ENCODE measurements at places on chromosomes 11 and 22.

GRCh38 chr11:126391970-126392632 lies 36.6 kb downstream of the ST3GAL4 start:
- DNase-seq = no peak

GRCh38 chr22:40654522-40655167 lies 18.1 kb upstream of the MRTFA start:
- no peak for DNase-seq

DNA sequence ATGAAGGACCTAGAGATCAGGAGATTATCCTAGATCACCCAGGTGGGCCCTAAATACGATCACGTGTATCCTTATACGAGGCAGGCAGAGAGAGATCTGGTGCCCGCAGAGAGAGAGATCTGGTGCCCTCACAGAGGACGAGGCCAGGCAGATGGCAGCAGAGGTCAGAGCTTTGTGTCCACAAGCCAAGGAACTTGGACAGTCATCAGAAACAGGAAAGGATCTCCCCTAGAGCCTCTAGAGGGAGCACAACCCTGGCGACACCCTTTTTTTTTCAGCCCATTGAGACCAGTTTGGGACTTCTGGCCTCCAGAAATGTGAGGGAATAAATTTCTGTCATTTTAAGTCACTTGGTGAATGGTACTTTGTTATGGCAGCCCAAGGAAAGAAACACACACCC lies 25.5 kb upstream of the TIMP3 start:
- no peak for DNase-seq

- DNase-seq = no peak
Observed at GRCh38 chr22:47804281-47804680, 1041.8 kb downstream of the TBC1D22A start.

DNA sequence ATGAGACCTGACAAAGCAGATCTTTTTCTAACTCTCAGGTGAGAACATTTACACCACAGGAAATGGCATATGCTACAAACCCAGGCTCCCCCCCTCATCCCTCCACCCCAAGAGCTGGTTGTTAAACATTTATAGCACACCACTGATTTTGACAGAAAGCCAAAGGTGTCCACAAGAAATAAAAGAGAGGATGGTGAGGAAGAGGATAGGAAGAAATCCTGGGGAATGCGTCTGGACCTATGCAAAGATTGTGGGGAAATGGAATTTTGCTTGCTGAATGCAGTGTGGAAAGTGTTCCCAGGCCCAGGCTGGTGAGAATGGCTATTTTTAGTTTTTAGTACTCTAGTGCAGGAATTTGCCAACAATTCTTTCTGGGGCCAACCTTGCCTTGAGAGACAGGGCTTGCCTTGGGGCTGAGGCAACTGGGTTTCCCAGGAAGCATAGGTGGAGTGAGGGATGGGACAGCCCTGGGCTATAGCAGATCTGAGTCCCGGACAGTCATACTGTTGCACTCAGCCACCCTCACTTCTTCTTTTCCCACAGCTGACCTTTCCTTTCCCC lies 163.9 kb downstream of the ADAMTS15 start:
- no peak for DNase-seq

- DNase-seq = no peak
Observed at GRCh38 chr11:62921573-62922188, 518 bp upstream of the CHRM1 start.

DNA sequence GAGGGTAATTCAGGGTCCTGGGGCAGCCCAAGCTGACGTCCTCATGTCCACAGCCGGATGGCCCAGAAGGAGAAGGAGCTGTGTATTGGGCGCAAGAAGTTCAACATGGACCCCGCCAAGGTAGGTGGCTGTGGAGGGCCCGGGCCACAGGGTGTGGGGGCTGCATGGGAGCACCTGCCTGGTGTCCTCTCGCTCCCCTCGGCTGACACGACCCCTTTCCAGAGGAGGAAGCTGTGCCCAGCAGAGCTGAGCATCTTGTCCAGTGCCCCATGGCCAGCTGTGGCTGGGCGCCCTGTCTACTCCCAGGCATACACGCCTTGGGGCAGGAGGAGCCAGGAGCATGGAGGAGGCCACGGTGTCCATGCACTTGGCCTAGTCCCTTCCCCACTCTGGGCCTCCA lies 13.6 kb downstream of the CYTH4 start:
- DNase-seq = no peak

DNA sequence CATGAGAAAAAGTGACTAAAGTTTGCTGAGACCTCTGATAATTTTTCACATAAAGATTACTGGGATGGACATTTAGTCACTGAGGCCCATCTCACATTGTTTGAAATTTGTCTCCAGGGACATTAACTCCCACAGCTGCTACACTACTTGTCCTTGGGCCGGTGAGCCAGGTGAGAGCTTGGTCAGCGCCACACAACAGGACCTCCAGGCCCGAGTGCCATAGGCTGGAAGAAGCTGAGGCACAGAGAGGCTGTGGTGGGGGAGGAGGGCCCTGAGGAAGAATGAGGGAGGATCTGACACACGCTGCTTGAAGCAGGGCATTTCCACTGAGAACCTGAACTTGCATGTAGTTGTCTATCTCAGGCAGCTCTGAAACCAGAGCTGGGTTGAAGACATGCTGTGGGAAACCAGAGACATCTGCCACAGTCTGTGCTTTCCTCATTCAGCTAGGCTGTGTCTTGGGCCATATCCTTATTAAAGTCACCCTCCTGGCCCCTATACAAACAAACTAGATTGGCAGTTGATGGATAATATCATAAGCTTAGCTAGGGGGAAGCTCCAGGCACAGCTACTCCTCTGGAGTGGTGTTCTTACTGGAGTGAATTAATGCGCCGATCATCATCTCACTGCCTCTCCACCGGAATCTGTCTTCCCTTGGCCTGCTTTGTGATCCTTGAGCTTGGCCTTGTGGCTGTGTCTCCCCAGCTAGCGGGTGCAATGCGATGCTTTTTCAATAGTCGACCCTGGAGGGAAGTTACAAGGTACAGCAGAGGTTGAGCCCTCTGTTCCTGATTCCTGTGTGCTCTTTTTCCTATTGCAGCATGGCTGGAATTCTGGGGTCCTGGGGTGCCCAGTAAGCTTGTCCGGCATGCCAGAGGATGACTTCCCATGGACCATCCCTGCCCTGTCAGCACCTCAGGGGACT lies 225.3 kb upstream of the B3GAT1 start:
- DNase-seq = no peak

- no peak for DNase-seq
Observed at GRCh38 chr11:64747961-64748665, 4.2 kb upstream of the RASGRP2 start.

DNA sequence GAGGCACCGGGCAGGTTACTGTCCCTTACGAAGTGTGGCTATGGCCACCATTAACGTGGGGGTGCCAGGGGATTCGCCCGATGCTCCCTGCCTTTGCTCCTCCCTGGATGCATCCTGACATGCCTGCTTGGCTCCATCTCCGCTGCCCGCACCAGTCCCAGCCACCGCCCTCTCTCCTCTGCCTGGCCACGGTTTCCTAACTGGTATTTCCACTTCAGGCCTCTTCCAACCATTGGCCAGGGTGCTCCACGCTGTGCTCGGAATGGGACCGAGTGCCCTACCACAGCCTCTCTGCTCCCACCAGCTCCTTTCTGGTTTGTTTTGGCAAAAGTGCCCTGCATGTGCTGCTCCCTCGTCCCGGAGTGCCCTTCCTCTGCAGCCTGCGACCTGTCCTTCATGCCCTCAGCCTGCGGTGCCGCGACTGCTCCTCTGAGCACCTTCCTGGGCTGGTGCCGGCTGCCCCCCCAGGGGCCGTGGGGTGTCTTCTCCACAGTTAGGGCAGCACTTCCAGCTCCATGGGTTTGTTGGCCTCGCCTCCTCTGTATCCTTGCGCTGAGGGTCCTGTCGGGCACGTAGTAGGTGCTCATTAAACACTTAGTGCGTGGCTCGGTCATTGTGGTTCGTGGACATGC lies 12.6 kb upstream of the GRAMD4 start:
- DNase-seq = no peak

GRCh38 chr11:2805388-2806056 lies 80.1 kb downstream of the CDKN1C start:
- no peak for DNase-seq

Data from T-helper 9 cell (primary cell).